Activated naive CD8-positive, alpha-beta T cell treated with anti-CD3 and anti-CD28 coated beads, Interleukin-2, amount 50 U/mL, for 16 hours (primary cell): ENCODE measurements at places on chromosomes 7 and 10.

DNA sequence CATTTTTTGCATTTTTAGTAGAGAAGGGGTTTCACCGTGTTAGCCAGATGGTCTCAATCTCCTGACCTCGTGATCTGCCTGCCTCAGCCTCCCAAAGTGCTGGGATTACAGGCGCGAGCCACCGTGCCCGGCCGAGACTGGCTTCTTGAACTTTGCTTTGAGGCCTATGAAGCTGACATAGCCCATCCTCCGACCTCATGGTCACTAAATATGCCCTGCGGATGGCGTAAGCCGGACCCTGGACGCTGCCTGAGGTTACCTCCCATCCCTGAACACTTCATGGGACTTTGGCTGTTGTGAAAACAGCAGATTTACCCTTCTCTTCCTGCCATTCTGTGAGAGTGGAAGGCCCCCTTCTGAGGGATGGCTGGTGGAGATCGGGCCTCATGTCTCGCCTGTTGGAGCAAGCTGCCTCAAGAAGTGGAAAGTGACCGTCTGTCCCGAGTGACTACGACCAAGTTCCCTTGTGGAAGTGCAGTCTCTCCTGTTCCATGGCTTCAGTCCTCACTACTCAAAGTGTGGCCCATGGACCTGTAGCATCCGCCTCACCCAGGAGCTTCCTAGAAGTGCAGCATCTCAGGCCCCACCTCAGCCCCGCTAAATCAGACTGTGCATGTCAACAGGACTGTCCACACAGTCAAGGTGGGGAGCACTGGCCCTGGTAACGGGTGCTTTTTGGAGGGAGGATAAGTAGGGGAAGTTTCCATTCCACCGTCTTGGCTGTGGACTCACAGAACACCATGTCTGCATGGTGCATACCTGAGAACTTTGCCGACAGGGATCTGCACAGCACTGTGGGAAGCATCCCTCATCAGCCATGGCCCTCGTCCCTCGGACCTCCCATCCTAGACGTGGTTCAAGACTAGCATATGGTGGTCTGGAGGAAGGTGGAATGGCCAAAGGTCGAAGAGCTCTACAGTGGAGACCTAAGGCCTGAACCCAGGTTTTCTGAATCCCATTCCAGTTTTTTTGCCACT lies 210.5 kb upstream of the SHH start:
- no peak for DNase-seq

DNA sequence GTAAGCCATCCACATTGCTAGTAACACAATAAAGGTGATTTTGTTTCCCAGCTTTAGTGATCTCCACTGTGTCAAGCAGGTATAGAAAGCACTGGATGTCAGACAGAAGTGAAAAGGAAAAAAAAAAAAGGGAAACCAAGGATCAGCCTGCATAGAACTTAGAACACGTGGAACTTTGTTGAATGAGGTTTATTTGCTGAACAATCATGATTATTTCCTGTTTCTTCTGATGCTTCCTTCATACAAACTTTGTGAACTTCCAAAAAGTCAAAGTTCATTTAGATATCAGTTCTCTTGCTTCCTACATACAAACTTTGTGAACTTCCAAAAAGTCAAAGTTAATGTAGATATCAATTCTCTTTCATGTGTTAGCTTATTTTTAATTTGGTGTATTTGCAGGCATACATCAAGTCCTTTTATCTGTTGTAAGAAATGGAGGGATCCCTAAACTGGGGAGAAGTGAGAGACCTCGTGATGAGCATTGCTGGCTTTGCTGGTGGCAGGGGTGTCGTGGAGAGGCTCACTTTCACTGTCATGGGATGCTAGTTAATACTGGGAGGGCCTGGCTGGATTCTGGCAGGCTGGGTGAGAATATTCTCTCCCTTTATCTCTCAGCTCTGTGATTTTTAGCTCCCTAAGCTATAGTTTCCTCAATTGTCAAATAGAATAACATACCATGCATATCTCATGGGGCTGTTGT lies 298.4 kb downstream of the INHBA start:
- no peak for DNase-seq

DNA sequence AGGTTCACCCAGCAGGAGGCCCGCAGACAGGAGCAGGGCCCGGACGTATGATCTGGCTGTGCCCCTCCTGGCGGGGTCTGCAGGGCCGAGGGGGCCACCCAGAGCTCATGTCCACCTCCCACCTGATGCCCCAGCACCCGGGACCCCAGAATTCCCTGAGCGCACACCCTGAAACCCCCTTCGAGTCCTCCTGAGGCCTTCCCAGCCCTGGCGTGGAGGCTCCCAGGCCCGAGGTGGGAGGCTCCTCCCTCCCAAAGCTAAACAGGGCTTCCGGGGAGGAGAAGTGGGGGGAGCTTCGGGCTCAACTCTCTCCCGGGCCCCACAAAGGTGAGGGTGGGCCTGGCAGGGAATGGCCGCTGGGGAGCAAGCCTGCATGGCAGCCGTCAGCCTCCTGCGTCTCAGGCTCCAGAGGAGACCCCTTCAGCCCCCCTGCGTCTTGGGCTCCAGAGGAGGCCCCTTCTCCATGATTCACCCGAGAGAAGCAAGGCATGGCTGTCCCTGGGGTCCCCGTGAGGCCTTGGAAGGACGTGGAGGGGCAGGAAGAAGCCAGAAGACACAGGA lies 30.2 kb downstream of the MICALL2 start:
- DNase-seq = no peak

DNA sequence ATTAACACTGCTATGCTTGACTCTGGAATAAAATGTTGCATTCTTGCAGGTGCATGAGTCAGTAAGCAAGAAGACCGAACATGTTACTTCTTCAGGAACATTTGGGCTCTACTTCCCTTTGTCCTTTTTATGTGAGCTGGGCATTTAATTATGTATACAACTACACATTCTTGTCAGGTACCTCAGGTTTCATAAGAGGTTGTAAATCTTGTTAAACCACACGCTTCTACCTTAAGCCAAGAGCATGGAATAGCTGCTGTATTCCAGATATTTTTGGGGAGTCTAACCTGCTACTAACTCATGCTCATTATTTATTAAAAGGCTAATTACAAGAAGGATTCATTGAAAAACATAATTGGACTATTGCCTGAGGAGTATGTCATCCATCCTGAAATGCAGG lies 414.2 kb upstream of the KLF6 start:
- DNase-seq = no peak

DNA sequence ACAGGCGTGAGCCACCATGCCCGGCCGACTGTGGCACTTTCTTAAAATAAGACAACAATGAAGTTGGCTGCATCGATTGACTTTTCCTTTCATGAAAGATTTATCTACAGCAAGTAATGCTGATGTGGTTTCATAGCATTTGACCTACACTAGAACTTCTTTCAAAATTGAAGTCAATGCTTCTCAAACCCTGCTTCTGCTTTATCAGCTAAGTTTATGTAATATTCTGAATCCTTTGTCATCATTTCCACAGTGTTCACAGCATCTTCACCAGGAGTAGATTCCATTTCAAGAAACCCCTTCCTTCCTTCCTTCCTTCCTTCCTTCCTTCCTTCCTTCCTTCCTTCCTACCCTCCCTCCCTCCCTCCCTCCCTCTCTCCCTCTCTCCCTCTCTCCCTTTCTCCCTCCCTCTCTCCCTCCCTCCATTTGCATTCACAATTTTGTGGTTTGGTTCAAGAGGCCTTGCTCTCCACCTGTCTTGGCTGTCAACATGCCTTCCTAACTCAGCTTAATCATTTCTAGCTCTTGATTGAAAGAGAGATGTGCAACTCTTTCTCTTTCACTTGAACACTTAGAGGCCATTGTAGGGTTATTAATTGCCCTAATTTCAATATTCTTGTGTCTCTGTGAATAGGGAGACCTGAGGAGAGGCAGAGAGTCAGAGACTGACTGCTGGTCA lies 52.1 kb downstream of the HDAC9 start:
- no peak for DNase-seq

- no peak for DNase-seq
Measured at GRCh38 chr7:49324707-49325106, 400.4 kb downstream of the CDC14C start.

DNA sequence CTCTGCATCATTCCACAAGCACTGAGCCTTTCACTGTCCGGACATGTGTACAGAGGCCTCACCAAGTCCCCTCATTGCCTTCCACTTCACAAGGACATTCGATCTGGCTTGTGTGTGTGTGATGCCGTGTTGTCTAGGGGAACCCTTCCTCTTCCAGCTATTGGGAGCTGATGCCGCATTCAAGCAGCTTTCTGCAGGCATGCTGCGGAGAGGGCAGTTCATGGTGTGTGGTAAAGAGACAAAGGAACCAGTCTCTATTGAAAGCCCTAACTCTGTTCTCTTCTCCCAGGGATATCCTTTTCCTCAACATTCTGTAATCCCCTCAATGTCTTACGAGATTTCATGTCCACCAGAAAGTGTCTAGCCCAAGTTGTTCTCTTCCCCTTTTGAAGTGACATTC lies 141.6 kb downstream of the ALOX5 start:
- no peak for DNase-seq

- no peak for DNase-seq
Measured at GRCh38 chr10:107206833-107207232, 42.3 kb upstream of the SORCS1 start.

GRCh38 chr7:30159698-30160143 lies 24.9 kb downstream of the MTURN start:
- DNase-seq = no peak

DNA sequence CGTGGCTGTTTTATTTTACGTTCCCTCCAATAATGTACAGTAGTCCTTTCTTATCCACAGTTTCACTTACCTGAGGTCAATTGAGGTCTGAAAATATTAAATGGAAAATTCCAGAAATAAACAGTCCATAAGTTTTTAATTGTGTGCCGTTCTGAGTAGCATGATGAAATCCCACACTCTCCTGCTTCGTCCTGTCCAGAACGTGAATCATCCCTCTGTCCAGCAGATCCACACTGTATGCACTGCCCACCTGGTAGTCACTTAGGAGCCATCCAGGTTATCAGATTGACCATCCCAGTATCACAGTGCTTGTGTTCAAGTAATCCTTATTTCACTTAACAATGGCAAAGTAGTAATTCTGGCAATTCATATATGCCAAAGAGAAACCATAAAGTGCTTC lies 46.3 kb downstream of the STARD3NL start:
- no peak for DNase-seq

DNA sequence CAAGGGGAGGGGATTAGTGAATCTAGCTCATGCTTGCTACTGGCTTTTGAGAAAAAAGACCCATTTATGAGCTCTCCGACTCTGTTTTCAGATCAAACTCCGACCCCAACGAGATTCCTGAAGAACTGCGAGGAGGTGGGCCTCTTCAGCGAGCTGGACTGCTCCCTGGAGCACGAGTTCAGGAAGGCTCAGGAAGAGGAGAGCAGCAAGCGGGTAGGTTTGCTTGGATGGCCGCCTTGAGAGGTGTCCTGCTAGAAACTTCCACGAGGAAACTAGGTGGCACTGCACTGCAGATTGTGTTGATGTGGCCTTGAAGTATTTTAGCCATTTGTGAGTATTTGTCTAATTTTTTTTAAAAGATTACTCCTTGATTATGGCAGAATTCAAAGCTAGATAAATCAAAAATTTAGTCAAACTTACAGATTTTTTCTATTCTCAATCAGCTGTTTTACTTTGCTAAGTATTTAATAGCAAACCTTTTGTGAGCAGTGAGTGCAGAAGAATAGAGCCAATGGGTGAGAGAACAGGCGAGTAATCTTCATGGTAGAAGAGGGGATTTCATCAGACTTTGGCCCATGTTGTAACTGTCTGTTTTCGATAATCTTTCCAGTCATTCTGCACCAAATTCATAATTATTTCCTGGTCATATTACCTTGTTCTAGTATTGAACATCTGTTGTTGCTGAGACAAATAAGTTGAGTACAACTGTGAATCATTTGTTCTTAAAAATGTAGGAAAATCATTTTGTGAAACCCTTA lies 95.4 kb downstream of the CREB5 start:
- no peak for DNase-seq

GRCh38 chr10:123496996-123497660 lies 169.0 kb upstream of the GPR26 start:
- no peak for DNase-seq

- no peak for DNase-seq
Measured at GRCh38 chr7:537911-538634, 18.4 kb upstream of the PDGFA start.

- no peak for DNase-seq
Measured at GRCh38 chr7:107045980-107046379, 1.5 kb downstream of the PRKAR2B start.

GRCh38 chr7:29270594-29271318 lies 76.2 kb downstream of the CHN2 start:
- DNase-seq = no peak

DNA sequence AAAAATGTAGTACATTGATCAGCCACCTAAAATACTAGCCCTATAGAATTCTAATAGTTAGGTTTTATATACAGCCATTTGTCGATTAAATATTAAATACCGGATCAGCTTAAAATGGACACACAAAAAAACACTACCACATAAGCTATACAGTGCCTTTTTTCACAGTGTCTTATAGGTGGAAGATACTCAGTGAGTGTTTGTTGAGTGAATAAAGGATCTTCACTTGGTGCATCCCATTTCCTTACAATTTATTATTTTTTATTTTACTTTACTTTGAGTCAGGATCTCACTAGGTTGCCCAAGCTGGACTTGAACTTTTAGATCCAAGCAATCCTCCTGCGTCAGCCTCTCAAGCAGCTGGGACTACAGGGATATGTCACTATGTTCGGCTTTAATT lies 335.4 kb upstream of the KAT6B start:
- no peak for DNase-seq

GRCh38 chr10:42933448-42934340 lies 143.2 kb upstream of the RET start:
- no peak for DNase-seq

GRCh38 chr7:5591278-5591874 lies 167.7 kb upstream of the TNRC18 start:
- no peak for DNase-seq

DNA sequence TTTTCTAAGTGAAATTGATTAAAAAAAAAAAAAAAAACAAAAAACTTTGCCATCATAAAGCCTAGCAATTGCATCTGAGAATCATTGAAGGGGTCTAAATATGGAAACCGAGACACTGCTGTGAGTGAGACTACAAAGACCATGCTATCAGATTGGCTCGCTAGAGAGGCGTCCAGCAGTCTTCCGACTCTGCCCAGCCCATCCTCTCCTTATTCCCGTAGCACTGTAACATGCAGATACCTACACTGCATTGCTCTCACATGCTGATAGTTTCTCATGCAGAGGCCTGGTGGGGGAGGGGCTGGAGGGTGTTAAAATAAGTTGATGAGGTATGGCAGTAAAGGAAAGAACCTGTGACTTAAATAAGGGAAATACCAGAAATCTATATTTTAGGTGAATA lies 130.7 kb downstream of the NRF1 start:
- DNase-seq = no peak

GRCh38 chr7:94656658-94656924 lies 658 bp upstream of the SGCE start:
- DNase-seq = no peak
